ENCODE measurements at places on chromosomes 11 and 22.
A peak's percentile ranks its signal among the peaks of the same experiment; 100 is the strongest.

- no peak for DNase-seq
Observed at GRCh38 chr11:39772525-39773137, 1686.8 kb downstream of the LRRC4C start.

DNA sequence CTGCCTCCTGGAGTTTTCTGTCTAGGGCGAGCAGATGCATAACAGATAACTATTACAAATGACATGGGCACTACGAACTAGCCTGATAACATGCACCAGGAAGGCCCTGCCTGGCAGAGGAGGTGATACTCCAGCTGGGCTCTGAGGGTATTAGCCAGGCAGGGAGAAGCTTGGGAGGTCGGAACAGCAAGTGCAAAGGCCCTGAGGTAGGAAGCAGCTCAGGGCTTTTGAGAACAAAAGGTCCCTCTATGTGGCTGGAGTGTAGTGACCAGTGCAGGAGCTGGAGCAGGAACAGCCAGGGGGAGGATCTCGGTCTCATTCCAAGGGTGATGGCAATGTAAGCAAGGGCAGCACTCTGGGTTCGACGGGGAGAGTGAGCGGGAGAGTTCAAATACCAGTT, 61.6 kb upstream of the TCF20 start:
- DNase-seq, result no peak

- peak; percentile 37 for DNase-seq
Observed at GRCh38 chr11:119092880-119093842, 8.5 kb downstream of the HMBS start.

- peak; percentile 5 for DNase-seq
Observed at GRCh38 chr11:58006940-58007339, 16.7 kb upstream of the OR9Q1 start.

- DNase-seq, result peak; percentile 62
Observed at GRCh38 chr11:34492806-34493414, 20.7 kb downstream of the ELF5 start.

- DNase-seq, result no peak
Observed at GRCh38 chr11:45917286-45917622, 423 bp downstream of the PEX16 start.

- no peak for DNase-seq
Observed at GRCh38 chr11:12189543-12190235, 79.3 kb downstream of the MICAL2 start.

GRCh38 chr11:116052603-116053547, 548.7 kb upstream of the CADM1 start:
- no peak for DNase-seq

- no peak for DNase-seq
Observed at GRCh38 chr11:75341612-75342011, 9.8 kb downstream of the ARRB1 start.

GRCh38 chr11:123430721-123431497, 840 bp downstream of the GRAMD1B start:
- DNase-seq, result no peak

- DNase-seq, result no peak
Observed at GRCh38 chr22:47445716-47446290, 683.4 kb downstream of the TBC1D22A start.

DNA sequence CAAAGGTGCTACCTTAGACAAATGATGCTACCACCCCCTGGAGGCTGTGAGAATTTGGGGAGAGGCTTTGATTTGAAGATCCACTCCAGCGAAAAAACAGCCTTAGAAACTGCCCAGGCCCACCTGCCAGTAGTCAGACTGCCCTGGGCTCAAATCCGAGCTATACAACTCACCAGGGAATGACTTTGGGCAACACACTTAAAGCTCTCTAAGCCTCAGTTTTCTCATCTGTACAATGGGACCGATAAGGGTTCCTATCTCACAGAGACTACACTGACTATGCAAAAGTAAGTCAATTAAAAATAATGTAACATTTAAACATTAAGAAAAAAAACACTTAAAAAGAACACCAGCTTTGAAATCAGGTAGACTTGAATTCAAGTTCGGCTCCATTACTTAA, 19.9 kb downstream of the VWCE start:
- DNase-seq, result no peak

DNA sequence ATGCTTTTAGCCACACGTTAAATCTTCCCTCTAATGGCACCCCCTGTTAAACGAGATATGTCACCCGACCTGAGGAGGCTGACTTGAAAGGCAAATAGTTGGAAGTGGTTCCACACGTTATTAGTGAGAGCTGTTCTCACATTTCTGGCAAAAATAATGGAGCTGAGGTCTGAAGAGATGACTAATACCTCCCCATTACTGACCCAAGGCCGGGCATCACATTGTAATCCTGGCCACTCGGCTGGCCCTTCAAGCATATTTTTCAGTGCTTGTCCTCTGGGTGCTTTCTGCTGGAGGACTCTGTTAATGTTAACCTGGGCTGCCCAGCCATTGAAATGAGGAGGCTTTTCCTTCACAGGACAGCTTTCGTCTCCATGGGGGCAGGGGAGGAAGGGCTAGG, 260.0 kb upstream of the CADM1 start:
- no peak for DNase-seq

DNA sequence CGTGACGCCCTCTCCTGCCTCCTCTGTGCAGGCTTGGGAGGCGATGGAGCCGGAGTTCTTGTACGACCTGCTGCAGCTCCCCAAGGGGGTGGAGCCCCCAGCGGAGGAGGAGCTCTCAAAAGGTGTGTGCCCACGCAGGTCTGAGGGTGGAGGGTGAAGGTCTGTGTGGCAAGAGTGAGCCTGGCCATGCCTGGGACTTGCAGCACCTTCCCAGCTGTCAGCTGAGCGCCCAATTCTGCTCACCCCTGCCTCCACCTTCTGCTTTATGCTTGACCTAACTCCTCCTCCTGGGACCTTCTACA, 2.5 kb downstream of the PARVG start:
- no peak for DNase-seq

GRCh38 chr11:114228435-114229411, 67.5 kb upstream of the NNMT start:
- DNase-seq, result no peak

DNA sequence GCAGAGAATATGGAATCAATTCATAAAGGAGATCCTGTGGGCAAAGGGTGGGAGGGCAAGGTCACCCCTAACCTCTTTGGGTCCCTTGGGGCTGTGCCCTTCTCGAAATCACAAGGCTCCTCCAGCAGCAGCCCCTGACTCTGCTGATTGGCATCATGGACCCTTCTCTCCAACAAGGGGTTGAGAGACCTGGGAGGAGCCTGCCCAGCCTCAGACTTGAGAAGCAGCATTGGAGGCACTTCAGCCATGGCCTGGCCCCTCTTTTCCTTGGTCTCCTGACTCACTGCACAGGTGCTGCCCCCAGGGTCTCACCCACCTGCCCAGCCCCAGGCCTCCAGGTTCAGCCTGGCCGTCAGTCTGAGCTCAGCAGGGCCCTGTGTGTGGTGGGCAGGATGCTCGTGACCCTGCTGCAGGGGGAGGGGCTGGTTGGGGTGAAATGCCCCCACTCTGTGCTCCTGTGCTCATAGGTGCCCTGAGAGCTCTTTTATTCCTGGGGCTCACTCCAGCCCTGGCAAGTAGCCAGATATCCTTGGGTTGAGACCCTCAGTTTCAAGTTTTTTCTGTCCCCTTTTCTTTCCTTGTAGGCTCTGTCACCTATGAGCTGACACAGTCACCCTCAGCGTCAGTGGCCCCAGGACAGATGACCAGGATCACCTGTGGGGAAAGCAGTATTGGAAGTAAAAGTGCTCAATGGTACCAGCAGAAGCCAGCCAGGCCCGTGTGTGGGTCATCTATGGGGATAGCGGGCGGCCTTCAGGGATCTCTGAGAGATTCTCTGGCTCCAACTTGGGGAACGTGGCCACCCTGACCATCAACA, 110.8 kb downstream of the GGTLC2 start:
- no peak for DNase-seq

- no peak for DNase-seq
Observed at GRCh38 chr11:61138935-61139334, 22.3 kb downstream of the VPS37C start.

- DNase-seq, result no peak
Observed at GRCh38 chr22:41524251-41524661, 20.0 kb downstream of the POLR3H start.

DNA sequence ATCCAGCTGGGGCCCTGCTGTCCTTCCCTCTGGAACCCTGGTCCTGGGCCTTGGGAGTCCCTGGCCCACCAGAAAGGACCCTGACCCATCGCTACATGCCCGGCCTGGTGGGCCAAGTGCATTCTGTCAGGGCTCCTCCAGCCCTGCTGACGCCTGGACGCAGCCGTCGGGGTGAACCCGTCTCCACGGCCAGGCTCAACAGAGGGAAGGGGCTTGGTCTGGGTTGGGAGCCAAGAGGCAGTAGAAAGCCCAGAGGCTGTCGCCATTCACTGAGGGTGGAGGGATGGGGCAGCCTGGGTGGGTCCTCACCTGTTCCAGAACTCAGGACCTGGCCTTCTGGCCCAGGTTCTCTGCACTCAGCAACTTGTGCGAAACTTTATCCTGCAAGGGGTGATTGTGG, 39.0 kb downstream of the TOLLIP start:
- no peak for DNase-seq

- no peak for DNase-seq
Observed at GRCh38 chr11:25271301-25271700, 774.4 kb downstream of the LUZP2 start.

DNA sequence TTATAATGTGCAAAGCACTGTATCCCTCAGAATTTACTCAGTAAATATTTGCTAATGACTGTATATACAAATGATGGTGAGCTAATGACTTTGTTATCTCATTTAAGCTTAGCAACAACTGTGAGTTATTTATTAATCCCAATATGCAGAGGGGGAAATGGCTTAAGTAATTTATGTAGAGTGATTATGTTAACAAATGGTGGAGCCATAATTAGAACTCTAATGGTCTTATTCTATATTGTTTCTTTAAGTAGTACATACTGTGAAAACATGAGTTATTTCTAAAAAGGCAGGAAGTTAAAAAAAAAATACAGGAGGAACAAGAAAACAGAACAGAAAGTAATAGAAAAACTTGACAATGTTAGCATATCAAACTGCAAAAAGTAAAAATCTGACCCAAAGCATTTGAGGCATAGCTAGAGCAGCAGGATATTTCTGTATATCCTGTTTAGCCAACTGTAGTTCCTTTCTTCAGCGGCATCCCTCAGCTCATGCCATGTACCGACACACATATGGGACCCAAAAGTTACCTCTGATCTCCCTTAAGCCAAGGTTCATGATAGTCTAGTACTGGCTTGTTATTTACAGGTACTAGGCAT, 94.2 kb downstream of the FCHSD2 start:
- DNase-seq, result no peak

GRCh38 chr11:133659538-133660201, 127.4 kb upstream of the OPCML start:
- no peak for DNase-seq

- no peak for DNase-seq
Observed at GRCh38 chr11:112388496-112388895, 127.8 kb upstream of the PLET1 start.

- no peak for DNase-seq
Observed at GRCh38 chr11:94302776-94303175, 1.6 kb upstream of the IZUMO1R start.

GRCh38 chr11:72226701-72227100, 2.1 kb downstream of the INPPL1 start:
- no peak for DNase-seq

- no peak for DNase-seq
Observed at GRCh38 chr22:43616645-43617044, 195.5 kb downstream of the EFCAB6 start.

DNA sequence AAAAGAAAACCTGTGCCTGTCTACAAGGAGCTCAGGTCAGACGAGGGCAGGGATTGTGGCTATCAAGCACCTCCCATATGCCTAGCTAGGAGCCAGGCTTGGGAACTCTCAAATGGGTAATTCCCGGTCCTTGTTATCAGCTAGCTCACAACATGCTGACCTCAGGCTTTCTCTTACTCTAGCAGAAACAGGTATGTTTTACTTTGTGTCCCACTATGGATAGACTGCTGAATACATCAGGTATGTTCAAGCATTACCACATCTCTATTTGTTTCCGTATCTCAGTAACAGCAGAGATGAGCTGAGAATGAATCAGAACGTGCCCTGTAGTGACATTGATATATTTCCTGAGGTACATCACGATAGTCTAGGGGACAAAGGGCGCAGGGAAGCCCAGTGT, 29.4 kb downstream of the SHISA8 start:
- DNase-seq, result no peak

DNA sequence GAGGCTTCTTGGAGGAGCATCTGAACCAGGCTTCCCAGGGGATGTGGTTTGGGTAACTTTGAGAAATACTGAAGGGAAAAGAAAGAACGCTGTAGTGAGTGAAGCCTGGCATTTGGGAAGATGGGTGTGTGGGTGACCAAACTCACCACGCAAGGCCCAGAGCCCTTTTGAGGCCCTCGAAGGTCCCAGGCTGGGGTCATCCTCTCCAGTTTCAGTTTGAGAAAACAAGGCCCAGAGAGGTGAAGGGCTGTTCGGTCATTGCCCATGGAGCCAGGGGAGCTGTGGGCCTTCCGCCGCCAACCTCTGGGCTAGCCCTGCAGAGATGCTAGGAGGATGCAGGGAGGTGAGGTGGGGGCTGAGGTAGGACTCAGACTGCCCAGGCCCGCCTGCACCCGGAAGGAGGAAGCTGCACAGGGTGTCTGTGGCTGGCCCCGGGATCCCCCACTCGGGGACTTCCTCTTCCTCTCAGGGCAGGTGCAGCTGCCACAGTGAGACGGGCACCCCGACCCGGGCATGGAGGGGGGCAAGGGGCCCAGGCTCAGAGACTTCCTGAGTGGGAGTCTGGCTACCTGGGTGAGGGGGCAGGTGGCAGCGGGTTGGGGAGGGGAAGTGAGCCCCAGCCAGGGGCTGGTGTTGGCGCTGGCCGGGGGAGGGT, at the start of gene CCDC88B:
CCDC88B (plus strand) TSS at position 451 of the 655 bp plus-strand sequence; CDS start at position 514, 63 bp downstream.
- no peak for DNase-seq

GRCh38 chr22:48834404-48834803, 993.3 kb downstream of the BRD1 start:
- no peak for DNase-seq

GRCh38 chr22:41979423-41980250, 10.4 kb downstream of the SEPTIN3 start:
- DNase-seq, result no peak

DNA sequence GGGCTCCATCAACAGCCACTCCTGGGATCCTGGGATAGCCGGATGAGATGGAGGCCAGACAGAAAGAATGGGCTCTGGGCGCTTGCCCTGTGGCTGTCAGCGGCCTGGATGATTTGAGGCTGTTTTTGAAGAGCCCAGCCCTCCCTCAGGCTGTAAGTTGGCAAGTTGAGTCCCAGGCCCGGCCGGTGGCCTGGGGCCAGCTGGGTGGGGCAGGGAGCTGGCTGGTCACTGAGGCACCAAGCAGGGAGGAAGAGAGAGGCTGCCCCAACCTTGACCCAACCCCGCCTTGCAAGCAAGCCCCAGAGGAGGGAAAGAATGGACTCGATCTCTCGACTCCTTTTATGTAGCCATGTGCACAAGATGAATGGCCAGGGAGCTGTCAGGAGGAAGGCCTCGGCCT, 34.9 kb downstream of the RIBC2 start:
- DNase-seq, result no peak

All from RKO (cell line).